ENCODE measurements at places on chromosomes 2 and 18.

DNA sequence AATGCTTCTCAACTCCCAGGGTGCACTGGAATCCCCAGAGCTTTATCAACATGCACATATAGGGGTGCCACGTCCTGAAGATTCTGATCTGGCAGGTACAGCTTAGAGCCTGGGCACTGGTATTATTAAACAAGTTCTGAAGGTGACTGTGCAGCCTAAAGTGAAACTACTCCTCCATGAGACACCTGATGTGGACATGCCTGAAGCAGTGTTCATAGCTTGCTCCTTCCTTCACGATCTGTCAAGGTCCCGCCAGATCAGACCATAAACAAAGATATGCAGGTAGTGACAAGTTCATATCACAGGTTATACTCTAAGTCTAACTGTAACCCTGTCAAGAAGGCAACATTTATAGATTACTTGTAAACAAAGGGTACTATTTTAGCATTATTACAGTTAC lies 65.3 kb upstream of the DNER start:
- DNase-seq = no peak

DNA sequence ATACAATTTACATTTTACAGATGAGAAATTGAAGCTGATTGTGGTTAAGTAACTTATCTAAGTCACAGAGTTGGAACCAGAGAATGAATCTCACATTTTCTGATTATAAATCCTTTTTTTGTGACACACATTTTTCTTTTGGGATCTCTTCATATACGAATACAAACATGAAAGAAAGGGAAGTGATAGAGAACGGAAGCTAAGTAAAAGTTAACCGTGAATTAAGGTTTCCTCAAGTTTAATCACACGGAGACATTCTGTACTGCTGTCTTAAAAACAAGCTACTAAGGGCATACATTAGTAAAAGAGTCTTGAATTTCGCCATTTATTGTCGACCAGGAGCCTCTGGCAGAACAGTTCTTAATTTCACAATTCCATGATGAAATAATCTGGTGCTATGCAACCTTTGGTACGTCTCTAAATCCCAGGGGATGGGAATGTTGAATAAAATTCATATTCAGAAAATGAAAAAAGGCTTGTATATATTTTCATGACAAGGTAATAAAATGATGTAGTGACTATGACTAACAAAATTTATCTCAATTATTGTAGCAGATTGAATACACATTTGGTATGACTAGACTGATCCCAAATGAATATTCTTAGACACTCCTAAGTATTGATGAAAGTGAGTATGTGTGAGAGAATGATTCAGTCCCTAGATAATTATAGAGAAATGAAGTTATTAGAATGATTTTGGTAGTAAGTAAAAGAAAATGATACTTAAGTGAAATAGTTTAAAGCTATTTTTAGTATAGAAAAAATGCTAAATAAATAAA lies 40.3 kb upstream of the ZSWIM2 start:
- DNase-seq = no peak

DNA sequence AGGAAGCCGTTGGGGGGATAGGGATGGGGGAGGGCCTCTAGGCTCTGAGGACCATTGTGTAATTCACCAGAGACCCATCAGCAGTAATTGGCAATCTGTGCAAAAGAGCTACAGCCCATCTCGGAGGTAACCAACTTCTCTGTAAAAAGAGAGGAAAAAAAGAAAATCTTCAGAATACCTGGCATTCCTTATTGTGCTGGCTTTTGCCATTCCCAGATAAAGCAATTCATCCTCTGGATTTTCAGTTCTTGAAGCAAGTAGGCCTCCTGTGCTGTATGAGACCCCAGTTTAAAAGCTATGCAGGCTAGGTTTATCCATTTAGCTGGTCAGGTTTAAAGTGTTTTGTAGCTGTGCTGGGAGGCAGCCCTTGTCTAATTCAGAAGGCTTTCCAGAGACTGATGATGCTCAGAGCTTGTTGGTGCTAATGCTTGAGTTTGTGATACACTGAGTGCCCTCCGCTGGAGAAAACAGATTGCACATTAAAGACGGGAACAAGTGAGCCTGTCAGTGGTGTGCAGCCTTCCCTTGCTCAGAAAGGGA lies at the start of gene LRRTM4:
LRRTM4 (minus strand) TSS at position 446 of the 540 bp plus-strand sequence.
- no peak for DNase-seq

DNA sequence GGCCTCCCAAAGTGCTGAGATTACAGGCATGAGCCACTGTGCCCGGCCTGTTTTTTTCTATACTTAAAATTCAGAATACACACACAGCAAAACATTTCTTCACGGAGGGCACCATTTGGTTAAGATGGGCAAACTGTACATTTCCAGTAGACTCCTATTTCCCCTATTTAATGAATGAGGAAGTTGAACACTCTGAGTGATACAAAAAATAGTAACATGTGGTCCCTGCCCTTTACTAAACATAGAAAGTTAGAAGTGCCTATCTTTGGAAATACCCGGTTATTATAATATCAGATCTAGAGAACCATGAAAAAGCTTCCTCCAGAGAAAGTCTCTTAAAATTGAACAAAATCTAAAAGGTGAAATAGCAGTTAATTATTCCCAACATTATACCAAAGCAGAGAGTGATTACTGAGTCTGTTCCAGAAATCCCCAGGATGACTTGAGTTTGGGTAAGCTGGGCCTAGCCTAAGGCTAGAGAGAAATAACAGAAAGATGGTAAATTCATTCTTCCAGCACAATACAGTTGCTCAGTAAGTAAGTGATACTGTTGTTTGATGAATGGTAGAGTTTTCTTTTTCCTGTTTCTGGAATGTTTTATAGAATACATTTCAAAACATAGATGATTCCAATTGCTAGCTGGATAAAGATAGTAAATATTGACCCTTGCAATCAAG lies 23.3 kb upstream of the RMC1 start:
- DNase-seq = no peak

DNA sequence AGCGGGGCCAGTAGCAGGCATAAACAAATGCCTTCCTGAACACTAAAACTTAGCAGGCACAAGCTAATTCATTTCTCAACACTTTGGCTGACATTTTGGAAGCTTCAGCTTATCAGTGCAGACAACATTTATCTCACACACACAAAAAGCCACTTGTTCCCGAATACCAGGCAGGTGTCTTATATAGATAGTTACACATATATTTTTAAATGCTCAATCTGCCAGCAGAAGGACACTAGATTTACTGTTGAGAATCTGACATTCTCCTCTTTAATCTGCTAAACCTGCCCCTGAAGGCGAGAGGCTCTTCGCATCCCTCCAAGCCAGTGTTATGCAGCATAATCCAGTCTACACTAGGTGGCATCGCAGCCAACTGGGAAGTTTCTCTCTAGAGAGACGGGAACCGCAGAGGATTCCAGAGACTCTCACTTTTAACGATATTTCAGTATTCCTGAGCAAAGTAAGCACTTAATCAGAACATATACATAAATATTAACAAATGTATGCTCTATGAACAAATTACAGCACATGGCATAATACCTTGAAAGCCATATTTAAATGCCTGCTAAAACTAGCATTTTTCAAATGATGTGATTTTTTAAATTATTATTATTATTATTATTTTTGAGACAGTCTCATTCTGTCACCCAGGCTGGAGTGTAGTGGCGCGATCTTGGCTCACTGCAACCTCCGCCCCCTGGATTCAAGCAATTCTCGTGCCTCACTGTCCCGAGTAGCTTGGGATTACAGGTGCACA lies 90.2 kb upstream of the SCG2 start:
- DNase-seq = peak; percentile 34

GRCh38 chr2:196607073-196607472 lies 32.4 kb upstream of the CCDC150 start:
- DNase-seq = no peak

DNA sequence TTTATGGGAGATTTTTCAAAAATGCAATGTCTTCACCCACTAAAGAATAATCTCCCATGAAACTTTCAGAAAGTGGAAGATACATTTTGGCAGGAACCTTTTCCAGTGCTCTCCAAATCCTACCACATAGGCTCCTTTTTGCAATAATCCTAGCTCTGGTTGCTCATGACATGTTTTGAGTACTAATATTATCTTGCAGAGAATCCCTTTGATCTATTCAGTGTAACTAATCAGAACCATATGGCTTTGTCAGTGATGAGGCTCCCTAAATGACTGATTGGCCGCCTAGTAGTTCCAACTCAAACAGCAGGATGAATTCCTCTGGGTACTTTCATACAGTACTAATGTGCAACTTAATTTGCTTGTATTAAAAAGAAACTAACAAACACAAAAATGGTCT lies 544.0 kb upstream of the FAM98A start:
- no peak for DNase-seq

DNA sequence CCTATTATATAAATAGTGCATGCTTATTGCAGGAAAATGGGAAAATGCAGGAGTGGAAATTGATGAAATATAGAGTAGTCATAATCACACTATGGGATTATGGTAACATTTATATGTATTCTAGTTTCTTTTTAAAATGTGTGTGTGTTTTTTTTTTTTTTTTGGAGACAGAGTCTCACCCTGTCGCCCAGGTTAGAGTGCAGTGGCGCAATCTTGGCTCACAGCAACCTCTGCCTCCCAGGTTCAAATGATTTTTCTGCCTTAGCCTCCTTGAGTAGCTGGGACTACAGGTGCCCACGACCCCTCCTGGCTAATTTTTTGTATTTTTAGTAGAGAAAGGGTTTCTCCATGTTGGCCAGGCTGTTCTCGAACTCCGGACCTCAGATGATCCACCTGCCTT lies 47.0 kb downstream of the BIRC6 start:
- DNase-seq = no peak

- DNase-seq = no peak
Measured at GRCh38 chr2:196434217-196434616, 205.3 kb upstream of the CCDC150 start.
